Right lung (tissue), 10 donors: ENCODE measurements at places on chromosomes 4 and X. TPM values are rescaled to one million over a fixed set of nuclear protein-coding genes. Genes with fewer than 3 reads are reported as not detected.

GRCh38 chrX:56554870-56555269 is 8.6 kb upstream of the UBQLN2 start:
- DNase-seq: no peak

DNA sequence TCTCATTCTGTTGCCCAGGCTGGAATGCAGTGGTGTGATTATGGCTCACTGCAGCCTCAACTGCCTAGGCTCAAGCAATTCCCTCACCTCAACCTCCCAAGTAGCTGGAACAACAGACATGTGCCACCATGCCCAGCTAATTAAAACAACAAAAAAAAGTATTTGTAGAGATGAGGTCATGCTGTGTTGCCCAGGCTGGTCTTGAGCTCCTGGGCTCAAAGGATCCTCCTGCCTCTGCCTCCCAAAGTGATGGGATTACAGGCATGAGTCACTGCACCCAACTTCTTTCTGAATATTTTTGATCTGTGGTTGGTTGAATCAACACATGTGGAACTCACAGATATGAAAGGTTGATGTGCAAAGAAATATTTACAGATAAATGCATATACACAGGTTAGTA is 18.5 kb upstream of the SEPTIN11 start:
- no peak for DNase-seq

GRCh38 chr4:39036172-39036571 is 4.0 kb upstream of the TMEM156 start:
- DNase-seq: no peak

GRCh38 chrX:88244066-88244465 is 503.0 kb upstream of the CPXCR1 start:
- DNase-seq: no peak

DNA sequence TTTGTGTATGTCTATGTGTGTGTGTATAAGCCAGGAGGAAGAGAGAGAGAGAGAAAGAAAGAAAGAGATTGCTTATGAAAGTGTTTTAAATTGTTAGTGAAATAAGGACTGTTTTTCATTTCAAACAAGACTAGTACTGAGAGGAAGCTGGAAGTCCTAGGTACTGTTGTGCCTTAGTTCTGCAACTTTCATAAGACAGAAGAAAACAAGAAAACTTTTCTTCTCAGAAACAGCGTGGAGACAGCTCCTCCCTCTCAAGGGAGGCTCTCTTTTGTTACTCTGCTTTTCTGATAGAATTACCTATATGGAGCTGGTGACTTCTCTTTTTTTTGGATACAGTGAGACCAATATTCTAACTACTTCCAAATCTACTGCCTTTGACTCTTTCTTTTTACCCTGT is 62.5 kb downstream of the BANK1 start:
- no peak for DNase-seq

DNA sequence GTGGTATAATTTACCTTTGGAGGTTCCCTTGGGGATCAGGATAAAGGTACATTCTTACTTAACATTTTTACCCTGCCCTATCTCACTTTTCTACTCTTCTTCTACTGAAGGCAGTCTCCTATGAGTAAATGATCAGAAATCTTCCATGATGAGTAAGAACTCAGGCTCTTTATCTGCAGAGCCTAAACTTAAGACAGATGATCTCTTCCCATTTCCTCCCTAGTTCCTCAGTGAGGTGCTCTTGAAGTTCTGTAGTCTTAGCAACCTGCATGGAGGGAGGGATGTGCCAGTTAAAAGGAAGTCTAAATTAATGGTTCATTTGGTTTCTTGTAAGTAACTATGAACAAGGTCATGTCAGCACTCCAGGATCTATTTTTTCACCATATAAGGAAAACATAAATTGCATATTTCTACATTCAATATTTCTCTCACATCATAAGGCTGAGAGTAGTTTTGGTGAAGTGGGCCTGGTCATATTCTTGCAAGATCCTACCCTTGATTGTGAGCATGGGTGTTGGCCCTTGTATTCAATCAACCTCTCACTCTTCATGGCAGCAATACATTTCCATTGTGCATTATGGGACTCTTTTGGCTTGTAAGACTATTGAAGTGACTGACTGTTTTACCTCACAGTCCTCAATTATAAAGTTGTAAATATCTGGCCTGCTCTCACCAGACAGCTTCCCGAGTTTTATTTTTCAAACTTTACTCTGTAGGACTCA is 295.5 kb downstream of the SLC7A11 start:
- DNase-seq: no peak

PNMA3 gene
- 2.3 TPM for polyA plus RNA-seq

- no peak for DNase-seq
These were observed 740.4 kb downstream of the TRIML1 start for GRCh38 chr4:188879598-188879997.

DNA sequence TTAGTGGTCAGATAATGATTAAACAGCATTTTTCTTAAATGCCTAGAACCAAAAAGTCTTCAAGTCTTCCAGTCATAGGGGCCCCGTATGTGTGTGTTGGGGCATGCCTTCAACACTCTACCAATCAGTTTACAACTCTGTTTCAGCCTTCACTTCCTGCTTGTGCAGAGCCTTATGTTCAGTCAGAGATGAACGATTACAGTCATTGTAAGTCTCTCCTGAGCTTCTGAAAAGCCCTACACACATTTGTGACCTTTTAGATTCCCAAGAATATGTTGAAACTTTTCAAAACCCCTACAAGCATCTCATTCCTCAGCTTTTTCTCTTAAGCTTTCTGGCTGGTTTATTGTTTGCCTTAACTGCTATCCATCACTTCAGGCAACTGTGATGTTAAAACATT is 591.2 kb downstream of the ZNF674 start:
- DNase-seq: no peak

KANTR gene
- polyA plus RNA-seq: 24.5 TPM

XAGE1A gene
- not detected for polyA plus RNA-seq

CCDC110 gene
- polyA plus RNA-seq: 2.2 TPM

DNA sequence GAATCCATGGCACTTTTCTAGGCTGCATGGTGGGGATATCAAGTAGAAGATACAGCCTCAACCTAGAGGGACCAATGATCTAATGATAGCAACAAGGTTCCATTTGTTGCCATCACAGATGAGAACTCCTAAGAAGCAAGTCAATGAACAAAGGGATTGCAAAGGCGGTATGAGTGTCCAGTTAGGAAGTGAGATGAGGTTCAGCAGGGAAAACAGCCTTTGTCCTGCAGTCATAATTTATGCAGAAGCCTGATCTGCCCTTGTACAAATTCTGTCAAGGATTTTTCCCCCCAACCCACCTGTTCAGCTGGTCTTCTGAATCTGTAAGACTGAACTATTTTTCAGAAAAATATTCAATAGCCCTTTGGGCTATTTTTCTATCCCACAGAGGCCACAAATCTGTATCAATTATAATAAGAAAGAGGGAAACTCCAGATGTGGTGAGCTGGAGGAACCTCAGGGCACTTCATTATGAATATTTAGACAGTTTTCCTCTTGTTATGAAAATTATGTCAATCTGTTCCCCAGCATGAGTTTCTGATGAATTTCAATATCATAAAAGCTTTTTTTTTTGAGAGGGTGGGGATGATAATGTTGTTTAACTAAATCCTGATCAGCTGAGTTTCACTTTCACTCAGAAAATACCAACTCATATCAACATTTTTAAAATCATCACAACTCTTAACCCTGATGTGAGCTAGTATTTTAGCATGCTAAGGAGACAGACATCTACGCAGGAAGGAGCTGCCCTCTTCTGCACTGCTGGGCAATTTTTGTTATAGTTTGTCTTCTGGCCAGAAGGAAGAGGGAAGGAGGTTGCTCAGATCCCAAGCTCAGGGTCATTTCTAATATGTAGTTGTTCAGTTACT is 127.2 kb upstream of the MAP3K15 start:
- no peak for DNase-seq

- no peak for DNase-seq
These were observed 44.9 kb downstream of the PCDH7 start for GRCh38 chr4:30765022-30765421.

GRCh38 chr4:89140168-89140759 is 28.9 kb downstream of the TIGD2 start:
- DNase-seq: no peak
